ENCODE measurements at places on chromosomes 4 and X. TPM values are rescaled to one million over a fixed set of nuclear protein-coding genes. Genes with fewer than 3 reads are reported as not detected.

The CT45A2 gene
- total RNA-seq: not detected

The EDA gene
- 0.65 TPM for total RNA-seq

The UGT2A2 gene
- not detected for total RNA-seq

The ZBED1 gene
- total RNA-seq: 46.4 TPM

The CACNA1F gene
- total RNA-seq: not detected

The NHS gene
- under 0.01 TPM for total RNA-seq

The RGN gene
- total RNA-seq: 0.65 TPM

The TIGD2 gene
- total RNA-seq: 3.1 TPM

The CNGA1 gene
- total RNA-seq: not detected

The SASH3 gene
- not detected for total RNA-seq

The S100G gene
- not detected for total RNA-seq

The IL1RAPL1 gene
- total RNA-seq: 0.22 TPM

The CSAG1 gene
- not detected for total RNA-seq

The F8A2 gene
- total RNA-seq: not detected

The CSN1S1 gene
- not detected for total RNA-seq

The IDH3G gene
- total RNA-seq: 29.9 TPM

The PIN4 gene
- 10.7 TPM for total RNA-seq

The DCAF12L2 gene
- total RNA-seq: under 0.01 TPM

The ADH1C gene
- total RNA-seq: not detected

The RPS6KA6 gene
- 0.99 TPM for total RNA-seq

The ATP8A1 gene
- 32.3 TPM for total RNA-seq

The SPATA4 gene
- total RNA-seq: not detected

The GLOD5 gene
- not detected for total RNA-seq

The ARHGEF38 gene
- not detected for total RNA-seq

The TMSB15A gene
- total RNA-seq: 1.1 TPM

The MGAT4D gene
- total RNA-seq: not detected

The SLC26A1 gene
- total RNA-seq: 0.20 TPM

The PHEX gene
- total RNA-seq: 0.87 TPM

The STARD8 gene
- 33.3 TPM for total RNA-seq

The SRPX2 gene
- 8.3 TPM for total RNA-seq

All from lung microvascular endothelial cell (primary cell).